ENCODE measurements at places on chromosomes 2 and 18.

DNA sequence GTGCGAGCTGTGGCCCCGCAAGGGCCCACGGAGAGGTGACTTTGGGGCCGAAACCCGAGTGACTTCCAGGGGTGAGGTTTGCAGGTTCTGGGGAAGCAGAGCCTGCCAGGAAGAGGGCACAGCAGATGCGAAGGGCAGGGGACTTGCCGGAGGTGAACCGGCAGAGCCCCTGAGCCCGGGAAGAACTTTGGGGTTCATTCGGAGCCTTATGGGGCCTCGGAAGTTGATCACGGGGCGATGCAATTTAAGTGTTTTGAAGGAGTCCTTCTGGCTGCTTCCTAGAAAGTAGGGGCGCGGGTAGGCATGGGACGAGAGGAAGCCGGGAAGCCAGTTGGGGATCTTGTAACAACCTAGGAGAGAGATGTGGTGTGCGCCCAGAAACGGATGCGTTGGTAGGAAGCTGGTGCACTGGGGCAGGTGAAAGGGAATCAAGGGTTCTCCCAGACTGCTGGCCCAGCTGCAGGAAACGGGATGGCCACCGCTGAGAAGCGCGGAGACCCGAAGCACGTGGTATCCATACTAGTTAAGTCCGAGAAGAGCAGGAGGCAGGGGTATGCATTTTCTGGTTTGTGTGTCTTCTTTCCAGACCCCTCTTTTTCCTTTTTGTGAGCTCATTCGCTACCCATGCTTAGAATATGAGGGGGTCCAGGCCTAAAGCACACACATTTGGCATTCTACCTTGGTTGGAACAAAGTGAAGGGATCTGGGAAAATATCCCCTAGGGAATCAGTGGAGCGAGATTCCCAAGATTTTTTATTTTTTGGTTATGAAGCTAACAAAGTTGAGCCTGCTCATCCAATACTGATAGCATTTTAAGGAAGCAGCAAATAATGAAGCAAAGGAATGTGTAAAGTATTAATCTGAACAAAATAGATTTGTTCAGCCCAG, 758 bp downstream of the SCLY start:
- DNase-seq = peak; percentile 19

GRCh38 chr2:120111193-120111592, 98.3 kb downstream of the EPB41L5 start:
- DNase-seq = no peak

- no peak for DNase-seq
Observed at GRCh38 chr2:144520756-144521487, 1.0 kb upstream of the ZEB2 start.

- DNase-seq = no peak
Observed at GRCh38 chr2:45406621-45407020, 204.4 kb downstream of the SRBD1 start.

DNA sequence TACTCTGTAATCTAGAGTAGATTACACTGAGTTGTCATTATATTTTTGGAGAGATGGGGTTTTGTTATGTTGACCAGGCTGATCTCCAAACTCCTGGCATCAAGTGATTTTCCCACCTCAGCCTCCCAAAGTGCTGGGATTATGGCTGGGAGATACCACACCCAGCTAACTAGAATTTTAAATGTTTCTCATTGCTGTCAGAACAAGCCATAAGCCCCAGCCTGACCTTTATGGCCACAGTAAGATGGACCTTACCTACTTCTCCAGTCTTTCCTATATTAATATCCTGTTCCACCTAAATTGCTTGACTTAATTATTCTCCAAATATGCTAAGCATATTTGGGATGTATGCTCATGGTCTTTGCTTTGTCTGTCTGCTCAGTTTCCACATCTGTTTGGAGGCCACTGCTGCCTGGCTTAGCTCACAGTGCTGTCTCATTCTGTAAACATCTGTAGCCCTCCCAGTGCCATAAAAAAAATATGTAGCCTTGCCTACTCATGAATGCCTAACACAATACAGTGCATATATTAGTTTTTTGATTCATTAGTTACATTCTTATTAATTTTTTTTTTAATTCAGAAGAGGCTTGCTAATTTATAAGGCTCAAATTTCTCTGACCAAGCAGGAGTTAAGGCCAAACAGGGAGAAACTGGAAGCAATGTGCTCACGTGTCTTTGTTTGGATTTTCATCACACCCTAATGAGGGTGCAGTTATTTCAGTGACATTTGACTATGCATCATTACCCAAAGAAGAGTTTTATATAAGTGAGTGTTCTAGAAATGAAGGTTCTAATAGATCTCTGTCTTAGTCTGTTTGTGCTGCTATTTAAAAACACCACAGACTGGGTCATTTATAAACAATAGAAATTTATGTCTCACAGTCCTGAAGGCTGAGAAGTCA, 45.3 kb upstream of the PSME4 start:
- no peak for DNase-seq

DNA sequence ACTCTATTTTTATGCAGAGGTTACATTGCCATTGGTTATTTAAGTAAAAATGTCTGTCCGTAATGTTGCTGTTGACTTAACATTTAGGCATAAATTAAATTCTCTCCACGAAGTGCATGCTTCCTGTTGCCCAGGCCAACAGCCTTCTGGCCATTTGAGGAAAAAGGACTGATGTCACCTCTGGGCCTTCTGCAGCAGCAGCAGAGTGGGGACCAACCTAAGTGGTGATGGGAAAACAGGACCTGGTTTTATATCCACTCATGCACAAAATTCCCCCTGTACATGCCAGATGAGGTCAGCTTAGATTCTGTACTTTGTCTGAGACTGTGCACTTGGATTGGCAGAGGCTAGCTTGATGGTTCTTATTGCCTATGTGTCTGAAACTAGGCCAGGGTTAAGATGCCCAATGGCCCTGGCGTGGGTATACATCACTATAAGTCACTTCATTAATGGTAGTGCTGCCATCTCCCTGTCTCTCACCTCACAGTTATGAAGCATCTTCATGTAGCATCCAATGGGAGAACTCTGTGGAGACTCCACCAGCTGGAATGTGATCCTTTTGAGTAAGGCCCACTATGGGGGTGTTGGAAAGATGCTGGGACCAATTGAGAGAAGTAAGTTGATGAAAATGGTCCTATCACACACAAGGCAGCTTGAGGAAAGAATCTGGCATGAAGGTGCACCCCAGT, 4.4 kb downstream of the ARHGAP25 start:
- DNase-seq = no peak

- no peak for DNase-seq
Observed at GRCh38 chr18:2536493-2536892, 34.8 kb downstream of the METTL4 start.

GRCh38 chr2:164696634-164697033, 75.4 kb upstream of the GRB14 start:
- DNase-seq = no peak

GRCh38 chr2:151051574-151052220, 210.0 kb downstream of the RBM43 start:
- no peak for DNase-seq

GRCh38 chr18:3305354-3305762, 43.4 kb downstream of the MYL12B start:
- DNase-seq = peak; percentile 17

DNA sequence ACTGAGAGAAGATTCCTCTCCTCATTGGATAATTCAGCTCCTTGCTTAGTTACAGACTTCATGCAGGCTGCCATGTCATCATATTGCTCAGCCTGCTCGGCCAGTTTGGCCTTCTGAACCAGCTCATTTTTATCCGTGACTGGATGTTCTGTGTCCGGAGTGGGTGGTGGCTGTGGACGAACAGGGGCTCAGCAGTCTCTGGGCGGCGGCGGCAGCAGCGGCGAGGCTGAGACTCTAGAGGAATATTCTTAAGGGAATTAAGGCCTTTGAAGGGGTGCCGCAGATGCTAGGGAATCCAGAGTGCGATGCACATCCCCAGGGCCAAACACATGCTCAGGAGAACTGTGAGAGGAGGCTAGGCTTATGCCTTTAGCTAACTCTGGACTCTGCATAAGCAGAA, 97.9 kb upstream of the GYPC start:
- no peak for DNase-seq

- DNase-seq = no peak
Observed at GRCh38 chr2:38620282-38620977, 17.7 kb upstream of the HNRNPLL start.

- DNase-seq = no peak
Observed at GRCh38 chr2:134262684-134263083, 8.8 kb downstream of the MGAT5 start.

GRCh38 chr18:61132031-61132430, 201.2 kb upstream of the CDH20 start:
- DNase-seq = no peak

DNA sequence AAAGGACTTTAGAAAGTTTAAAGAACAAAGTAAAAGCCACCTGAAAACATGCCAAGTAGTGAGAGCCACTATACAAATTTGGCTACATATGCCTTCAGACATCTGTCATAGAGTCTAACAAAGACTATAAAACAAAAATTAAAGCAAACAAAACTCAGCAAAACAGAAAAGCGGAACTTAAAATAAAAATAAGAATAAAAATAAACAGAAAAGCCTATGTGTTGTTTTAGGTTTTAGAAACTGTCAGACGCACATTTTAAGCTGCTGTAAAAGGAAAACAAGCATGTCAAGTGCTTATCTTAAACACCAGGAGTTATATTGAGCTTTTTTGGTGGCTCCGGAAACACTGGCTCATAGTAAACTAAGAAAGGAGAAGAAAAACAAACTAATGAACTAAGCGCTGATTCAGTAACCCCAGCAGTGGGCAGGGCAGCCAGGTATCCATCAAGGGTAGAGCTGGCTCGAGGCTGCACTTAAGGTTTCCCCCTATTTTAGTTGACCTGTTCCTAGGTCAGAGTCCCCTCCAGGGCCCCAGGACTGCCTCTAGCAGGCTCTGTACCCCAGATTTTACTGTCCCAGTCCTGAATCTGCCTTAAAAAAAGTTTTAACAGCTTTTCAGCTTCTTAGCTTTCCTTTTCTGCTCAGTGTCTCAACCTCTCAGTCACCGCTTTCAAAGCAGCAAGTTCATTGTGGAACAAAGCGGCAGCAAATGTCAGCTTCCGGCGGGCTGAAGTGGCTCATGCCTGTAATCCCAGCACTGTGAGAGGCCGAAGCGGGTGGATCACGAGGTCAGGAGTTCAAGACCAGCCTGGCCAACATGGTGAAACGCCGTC, 15.4 kb upstream of the RMC1 start:
- peak; percentile 12 for DNase-seq

DNA sequence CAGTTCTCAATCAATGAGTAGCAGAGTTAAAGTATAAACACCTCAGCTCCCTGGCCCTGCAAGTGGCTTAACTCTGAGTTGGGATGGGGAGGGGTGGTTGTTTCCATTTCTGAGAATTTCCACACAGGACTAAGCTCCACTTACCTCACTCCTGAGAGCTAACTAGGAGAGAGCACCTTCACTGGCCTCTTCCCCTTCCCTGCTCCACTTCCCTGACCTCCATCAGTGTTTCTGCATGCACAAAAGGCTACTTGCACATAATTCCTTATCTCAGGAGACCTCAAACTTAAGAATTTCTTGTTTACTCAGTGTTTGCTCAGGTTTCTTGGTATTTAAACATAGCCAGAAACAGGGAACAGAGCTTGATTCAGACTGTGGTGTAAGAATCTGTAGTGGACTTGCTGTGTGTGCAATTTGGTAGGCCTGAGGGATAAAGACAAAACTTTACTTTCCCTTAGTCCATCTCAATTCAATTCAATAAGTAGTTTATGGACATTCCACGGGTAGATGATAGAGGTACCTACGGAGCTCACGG, 97.2 kb downstream of the PID1 start:
- no peak for DNase-seq

DNA sequence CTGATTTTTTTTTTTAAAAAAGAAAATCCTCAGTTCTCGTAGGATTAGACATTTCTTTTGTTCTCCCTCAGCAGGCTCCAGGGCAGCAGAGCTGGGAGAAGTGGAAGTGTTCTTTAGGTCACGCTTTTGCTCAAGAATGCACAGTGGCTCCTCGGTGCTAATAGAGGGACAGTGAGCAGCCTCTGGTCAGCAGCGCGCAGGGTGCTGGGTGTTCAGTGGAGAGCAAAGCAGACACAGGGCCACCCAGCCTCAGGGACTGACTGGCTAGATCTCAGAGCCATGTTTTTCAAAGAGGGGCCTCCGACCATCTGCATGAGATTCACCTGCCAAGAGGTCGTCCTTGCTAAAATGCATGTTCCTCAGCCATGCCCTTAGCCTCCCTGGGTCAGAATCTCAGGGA, 218.8 kb downstream of the HAUS1 start:
- DNase-seq = no peak

DNA sequence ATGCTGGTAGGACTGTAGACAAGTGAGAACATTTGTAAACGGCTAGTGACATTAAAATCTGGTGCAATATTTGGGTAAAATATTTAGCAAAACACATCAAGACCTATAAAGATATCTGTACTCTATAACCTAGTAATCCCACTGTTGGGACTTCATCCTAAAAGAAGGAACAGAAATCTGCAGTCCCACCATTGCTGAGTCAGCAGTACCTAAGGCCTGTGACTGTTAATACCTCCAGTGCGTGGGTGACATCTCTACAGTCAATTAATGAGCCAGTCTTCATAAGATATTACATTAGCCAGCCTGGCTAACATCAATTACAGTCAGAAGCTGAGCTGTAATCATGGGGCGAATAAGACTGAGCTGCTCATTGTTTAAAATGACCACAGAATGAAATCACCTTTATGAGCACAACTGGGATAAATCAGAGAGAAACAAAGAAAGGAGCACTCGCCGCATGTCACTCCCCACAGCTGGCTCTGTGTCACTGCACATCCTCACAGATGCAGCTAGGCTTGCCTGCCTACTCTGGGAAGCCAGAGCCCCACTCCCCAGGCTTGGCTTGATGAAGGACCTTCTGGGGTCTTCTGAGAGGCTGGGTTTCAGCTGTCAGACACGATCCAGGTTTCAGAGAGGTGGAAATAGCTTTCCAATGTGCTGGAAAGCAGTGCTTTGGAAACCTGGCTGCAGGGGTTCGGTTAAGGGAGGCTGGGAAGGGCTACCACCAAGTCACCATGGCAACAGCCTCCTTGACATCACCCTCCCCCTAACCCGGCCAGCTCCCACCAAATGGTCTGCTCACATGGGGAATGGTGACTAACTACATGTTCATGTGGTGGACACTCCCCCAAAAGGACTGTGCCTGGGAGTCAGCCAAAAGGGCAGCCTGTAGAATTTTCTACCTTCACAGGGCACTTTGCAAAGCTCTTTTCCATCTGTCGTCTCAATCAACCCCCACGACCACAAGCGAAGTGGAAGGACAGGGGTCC, 145.0 kb downstream of the ZBTB7C start:
- no peak for DNase-seq

GRCh38 chr2:65500310-65501040, 68.1 kb upstream of the SPRED2 start:
- no peak for DNase-seq

DNA sequence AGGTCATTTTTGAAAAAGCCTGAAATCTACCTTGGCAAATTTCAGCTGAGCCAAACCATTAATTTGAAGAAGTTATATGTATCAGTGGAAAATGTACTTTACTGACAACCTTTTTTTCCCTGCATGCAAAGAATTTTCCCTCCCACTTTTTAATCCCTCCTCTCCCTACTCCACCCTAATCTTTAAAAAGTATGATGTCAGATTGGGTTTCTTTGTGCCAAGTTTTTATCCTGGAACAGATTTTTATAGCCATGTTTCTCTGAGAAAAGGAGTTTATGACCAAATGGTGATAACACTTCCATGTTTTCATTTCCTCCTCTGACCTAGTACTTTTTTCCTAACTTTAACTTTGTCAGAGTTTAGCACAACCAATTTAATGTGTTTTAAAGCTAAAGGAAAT, 250.3 kb upstream of the FOSL2 start:
- DNase-seq = no peak
